NCI-H2171 (cell line): ENCODE measurements at places on chromosomes 3 and 15.

DNA sequence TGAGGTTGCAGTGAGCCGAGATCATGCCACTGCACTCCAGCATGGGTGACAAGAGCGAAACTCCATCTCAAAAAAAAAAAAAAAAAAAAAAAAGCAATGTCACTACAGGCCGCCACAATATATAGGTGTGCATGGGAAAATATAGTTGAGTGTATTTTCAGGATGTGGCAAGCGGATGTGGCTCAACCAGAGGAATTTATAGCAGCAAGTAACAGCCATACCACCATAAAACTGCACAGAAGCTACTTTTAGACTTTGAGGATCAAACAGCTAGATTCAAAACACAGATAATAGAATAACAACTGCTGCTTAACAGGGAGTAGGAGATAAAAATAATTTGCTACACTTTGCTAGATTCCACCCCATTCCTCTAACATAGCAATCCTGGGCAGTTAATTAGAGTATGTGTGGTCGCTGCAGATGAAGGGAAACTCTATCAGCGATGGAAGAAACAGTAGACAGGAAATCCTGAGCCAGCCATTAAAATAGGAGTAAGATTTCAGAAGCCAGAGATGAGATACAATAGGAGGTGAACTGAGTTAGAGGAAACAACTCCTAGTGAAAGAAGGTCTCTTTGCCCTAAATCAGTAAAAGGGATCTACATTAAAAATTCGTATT, 318.7 kb upstream of the STT3B start:
- DNase-seq, result no peak

- DNase-seq, result no peak
These were observed 51.1 kb downstream of the SYNM start for GRCh38 chr15:99155961-99156443.

- DNase-seq, result no peak
These were observed 617.7 kb upstream of the NR2F2 start for GRCh38 chr15:95712785-95713184.

- DNase-seq, result no peak
These were observed 2.6 kb upstream of the NGLY1 start for GRCh38 chr3:25785826-25786225.

GRCh38 chr3:15602146-15602536, 596 bp downstream of the BTD start:
- DNase-seq, result no peak

- no peak for DNase-seq
These were observed 440.2 kb downstream of the LPP start for GRCh38 chr3:188594139-188594538.

GRCh38 chr3:181901626-181902025, 189.9 kb downstream of the SOX2 start:
- DNase-seq, result no peak

GRCh38 chr3:136270179-136270578, 20.0 kb downstream of the PCCB start:
- DNase-seq, result no peak

DNA sequence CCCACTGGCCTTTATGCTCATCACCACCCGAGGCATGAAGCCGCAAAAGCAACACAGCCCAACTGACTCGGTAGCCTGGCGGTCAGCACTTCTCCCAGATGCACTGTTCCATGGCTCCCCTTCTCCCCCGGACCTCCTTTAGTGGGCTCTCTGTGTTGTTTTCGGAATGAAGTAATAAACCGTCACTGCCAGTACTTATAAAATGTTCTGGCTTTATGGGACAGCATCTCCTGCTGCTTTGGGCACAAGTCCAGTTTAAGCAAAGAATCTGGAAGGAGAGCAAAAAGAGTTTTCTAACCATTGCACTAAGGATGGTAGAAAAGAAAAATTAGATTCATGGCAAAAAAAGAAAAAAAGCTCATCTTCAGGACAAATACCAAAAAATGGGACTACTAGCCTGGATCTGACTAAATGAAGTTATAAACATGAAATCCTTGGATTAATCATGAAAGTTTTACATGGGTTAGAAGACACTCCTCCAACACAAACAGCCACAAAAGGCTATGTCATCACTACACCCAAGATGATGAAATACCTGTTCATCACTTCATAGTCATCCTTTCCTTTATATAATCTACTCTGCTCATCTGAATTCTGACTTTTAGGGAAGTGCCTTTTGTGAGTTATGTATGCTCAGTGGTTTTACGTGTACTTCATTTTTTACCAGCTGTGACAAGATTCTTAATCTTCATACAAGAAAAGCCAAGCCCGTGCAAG, 89.5 kb upstream of the UBE2E2 start:
- DNase-seq, result no peak

DNA sequence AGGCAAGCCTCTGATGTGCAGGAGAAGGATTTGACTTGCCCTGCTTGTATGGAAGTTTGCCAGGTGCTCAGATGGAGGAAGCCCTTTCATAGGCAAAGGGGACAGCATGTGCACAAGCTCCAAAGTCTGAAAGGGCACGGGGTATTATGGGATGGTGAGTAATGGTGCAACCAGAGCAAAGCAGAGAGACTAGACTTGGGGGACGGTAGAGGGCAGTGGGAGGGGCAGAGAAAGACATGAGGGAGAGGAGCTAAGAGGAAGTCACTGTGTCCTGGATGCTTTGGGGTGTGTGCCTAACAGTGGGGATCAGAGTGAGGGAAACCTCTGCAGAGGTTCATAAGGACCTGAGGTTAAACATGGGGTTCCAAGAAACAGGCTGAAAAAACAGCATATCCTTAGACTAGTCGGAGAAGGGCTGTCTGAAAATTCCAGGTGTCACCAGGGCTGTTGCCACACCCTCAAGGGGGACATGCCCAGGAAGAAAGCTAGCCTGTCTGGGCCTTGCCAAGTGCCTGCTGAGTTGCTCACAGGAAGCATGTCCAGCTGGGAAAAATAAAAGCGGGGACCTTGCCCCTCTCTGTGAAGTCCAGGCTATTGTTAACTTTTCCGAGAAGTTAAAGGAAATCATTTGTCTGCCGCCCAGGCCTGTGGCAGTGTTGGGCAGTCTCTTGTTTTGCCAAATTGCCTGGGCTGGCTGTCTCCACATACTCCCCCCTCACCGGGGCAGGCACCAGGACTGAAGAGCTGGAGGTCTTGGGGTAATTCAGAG, 47.1 kb downstream of the HRH1 start:
- no peak for DNase-seq

DNA sequence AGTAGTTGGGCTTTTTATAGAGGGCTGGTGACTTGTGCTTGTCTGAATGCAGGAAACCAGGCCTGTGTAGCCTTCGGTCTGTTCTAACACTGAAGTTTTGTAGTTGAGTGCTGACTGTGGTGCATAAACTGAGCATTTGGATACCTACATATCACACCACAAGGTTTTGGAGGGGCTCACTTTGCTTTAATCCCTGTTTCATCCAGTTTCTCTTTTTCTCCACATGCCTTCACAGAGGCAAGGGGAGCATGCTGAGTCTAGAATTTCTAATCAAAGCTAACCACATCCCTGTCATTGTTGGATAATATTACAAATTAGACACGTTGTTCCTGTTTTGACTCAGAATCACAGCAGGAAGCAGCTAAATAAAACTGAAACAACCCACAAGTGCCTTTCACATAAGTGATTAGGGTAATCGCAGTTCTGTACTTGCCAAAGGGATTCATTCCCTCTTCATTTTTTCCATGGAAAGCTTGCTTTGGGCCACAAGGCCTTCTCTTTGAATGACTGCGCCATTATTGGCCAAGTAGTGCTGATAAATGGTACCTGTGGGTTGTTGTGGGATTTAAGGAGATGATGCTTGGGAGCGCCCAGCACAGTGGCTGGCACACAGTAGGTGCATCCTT, 48.9 kb downstream of the TGFBR2 start:
- no peak for DNase-seq

DNA sequence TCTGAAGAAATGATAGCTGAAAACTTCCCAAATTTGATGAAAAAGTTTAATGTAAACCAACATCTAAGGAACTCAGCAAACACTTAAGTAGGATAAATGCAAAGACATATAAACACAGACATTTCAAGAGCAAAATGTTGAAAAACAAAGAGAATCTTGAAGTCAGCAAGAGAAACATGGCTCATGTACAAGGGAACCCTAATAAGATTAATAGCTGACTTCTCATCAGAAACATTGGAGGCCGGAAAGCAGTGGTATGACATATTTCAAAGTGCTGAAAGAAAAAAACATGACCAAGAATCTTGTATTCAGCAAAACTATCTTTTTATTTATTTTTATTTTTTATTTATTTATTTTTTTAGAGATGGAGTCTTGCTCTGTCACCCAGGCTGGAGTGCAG, 10.6 kb upstream of the PRKCI start:
- DNase-seq, result no peak

DNA sequence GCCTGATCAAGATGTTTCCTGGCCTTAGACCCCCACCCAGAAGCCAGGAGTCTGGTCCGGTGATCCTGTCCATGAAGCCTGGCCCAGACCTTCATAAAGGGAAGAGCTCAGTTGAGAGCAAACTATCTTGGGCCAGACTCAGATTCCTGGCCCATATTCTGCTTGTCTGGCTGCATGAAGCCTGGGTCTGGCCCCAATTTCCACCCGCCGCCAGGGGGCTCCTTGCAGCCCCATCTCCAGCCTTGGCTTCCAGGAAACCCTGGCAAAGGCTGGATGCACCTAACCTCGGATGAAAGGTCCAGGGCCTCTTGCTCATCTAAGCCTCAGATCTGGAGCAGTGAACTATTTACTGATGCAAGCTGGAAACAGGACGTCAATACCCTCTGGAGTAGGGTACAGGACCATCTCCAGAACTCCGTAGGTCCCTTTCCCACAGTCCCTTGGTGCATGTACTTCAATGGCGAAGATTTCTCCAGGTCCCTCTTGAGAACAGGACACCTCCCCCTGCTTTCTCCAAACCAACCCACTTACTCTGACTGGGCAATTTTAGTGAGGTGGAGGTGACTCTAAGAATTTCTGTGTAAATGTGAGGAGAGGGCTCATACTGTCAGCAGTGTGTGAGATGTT, 5.6 kb downstream of the FOXL2 start:
- DNase-seq, result no peak

DNA sequence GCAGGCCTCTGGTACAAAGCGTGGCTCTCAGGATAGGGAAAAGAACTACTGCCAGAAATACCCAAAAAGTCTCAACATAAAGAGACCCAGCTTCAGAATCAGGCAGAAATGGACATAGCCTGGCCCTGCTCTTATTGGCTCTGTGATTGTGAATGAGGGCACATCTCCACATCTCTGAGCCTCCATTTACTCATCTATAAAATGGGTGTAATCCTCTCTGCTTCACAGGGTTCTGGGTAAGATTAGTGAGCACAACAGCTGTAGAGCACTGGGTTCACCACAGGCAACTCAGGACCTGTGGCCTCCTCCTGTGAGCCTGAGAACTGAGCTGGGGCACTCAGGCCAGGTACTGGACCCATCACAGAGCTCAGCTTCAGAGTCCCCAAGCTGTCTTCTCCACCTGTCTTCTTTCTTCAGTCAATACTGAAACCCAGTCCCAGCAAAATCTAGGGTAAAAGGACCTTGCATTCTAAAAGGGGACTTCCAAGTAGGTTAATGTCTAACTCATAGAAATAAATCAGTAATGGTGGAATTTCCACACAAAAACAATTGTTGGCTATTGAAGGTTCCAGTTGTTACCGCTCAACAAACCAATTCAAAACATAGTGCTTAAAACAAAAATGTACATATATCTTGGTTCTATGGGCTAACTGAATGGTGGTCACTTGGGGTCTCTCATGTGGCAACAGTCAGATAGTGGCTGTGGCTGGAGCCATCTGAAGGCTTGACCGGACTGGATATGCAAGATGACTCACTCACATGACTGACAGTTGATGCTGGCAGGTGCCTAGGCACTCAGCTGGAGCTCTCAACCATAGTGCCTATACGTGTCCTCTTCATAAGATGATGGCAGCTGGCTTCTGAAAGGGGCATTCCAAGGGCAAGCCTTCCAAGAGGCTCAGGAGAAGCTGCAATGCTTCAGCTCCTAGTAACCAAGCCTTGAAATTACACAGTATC, 47.3 kb downstream of the TRIM42 start:
- DNase-seq, result no peak

DNA sequence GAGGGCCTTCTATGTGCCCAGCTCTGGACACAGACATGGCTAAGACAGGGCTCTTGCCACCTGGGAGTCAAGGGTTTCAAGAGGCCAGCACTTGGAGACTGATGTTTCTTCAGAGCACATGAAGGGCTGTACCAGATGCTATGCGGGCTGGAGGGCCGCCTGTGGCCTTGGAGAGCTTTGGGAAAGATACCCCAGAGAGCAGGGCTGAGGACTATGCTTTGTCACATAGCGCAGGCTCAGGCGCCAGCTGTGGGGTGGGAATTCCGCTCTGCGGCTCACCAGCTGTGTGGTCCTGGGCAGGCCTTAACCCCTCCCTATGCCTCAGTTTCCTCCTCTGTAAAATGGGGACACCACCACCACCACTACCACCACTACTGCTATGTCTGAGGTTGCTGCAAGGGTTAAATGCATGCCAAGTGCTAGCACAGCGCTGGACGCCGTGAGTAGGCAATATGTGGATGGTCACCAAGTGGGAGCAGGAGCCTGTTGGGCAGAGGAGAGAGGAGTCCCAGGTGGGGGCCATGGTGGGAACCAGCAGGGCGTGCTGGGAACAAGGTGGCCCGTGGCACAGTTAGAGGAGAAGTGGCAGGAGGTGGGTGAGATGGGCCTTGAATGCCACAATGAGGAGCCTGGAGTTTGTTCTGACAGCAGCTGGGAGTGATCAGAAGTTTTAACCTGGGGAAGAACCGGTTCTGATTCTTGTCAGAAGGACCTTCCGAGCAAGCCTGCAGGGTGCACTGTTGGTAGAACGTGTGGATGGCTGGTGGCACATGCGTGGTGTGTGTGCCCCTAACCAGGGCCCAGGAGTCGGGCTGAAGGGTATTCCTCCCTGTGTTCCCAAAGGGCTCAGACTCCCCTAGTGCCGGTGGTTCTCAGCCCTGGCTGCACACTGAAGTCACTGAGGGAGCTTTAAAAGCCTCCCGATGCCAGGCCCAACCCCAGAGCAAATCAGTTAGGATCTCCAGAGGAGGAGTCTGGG, 41.7 kb downstream of the FEM1B start:
- no peak for DNase-seq

GRCh38 chr3:39132096-39133092, 21.0 kb downstream of the CSRNP1 start:
- no peak for DNase-seq

DNA sequence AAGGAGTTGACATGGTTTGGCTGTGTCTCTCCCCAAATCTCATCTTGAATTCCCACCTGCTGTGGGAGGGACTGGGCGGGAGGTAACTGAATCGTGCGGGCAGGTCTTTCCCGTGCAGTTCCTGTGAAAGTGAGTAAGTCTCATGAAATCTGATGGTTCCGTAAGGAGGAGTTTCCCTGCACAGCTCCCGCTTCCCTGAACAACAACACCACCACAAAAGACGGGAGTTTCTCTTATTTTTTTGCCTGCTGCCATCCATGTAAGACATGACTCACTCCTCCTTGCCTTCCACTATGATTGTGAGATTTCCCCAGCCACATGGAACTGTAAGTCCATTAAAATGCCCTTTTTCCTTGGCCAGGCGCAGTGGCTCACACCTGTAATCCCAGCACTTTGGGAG, 22.7 kb downstream of the XXYLT1 start:
- no peak for DNase-seq
